ENCODE measurements at places on chromosomes 2 and 18.

GRCh38 chr2:104416339-104417000 lies 437.4 kb upstream of the POU3F3 start:
- no peak for DNase-seq

DNA sequence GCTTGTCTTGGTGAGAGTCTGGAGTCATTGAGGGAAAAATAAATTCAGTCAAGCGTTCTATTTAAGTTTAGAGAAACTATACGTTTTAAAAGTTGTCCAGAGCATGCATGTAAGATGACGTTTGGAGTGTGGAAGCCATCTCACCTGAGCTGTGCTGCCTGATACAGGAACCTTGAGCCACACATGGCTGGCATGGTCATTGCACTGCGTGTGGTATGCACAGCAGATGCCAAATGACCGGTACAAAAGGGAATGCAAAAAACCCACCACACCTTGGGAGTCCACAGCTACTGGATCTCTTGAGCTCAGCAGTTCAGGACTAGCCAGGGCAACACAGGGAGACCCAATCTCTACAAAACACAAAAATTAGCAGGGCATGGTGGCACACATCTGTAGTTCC lies 4.3 kb downstream of the MZT2B start:
- DNase-seq, result no peak

GRCh38 chr2:171034315-171034714 lies 105.3 kb downstream of the GORASP2 start:
- DNase-seq, result no peak

- DNase-seq, result no peak
These were observed 286.1 kb downstream of the SOX11 start for GRCh38 chr2:5978131-5978751.

GRCh38 chr18:50816419-50817166 lies 3.2 kb downstream of the MRO start:
- no peak for DNase-seq

GRCh38 chr18:47795434-47795814 lies 135.0 kb downstream of the SMAD2 start:
- no peak for DNase-seq

- DNase-seq, result no peak
These were observed 77.2 kb upstream of the NDUFV2 start for GRCh38 chr18:9025091-9025838.

GRCh38 chr2:178275600-178275999 lies 81.3 kb downstream of the OSBPL6 start:
- no peak for DNase-seq

DNA sequence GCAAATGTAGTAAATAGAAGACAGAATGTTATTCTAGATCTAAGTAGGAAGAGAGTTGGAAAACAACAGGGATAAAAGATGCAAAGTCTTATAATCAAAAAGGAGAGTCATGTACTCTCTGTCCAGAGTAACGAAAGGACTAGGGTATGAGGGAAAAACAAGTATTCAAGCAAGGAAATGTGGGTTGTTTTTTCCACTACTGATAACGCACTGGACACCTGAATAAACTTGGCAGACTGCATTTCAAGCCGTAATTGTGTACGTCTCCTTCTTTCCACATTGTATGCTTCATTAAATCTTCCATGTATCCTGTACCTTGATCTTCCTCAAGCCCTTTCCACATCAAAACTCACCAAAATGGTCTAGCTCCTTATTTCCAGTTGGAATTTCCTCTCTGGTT lies 420.6 kb downstream of the ZEB2 start:
- no peak for DNase-seq

DNA sequence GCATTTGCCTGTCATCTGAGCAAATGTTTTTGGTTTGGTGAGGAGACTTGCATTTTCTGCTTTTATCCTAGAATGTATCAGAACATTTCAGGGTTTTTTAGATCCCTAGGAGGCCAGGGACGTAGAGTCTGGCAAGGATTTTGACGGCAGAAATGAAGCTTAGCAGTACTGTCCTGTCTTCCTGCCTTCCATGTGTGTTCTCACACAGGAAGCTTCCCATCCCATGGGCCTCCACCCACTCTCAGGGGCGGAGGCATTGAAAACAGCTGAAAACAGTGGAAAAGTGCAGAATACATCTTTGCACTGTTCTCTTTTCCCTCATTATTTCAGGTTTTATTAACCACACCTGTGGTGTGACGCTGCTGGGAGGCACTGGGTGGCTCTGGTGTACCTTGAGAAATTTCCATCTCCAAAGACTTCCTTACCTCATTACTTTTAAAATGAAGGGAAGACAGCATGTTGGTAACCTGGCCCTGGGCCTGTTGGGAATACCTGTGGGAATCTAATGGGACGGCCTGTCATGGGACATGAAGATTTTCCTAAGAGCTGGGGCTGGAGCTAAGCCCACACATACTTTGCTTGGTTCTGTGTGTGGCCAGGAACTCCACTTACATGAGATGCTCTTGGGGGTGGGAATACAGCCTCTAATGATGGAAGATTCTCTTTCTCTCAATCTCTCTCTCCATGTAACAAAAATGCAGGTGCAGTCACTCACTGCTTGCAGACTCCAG lies 20.5 kb downstream of the PCARE start:
- no peak for DNase-seq

- no peak for DNase-seq
These were observed 23.3 kb downstream of the SLC14A2 start for GRCh38 chr18:45638544-45638943.

DNA sequence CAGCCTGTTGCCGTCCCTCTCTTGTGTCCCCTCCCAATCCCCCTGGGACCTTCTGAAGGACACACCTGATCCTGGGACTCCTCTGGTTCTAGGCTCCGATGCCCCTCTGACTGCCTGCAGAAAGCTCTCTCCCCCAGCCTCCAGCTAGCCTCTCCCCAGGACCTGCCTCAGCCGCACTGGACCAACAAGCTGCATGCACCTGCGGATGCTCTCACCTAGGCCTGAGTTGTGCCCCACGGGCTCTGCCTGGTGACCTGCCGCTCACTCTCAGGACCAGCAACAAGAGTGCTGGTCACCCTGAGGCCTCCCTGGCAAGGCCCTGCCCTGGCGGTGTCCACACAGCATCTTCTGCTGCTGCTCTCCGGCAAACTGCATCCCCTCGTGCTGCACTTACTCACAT lies 63.0 kb downstream of the EIPR1 start:
- no peak for DNase-seq

DNA sequence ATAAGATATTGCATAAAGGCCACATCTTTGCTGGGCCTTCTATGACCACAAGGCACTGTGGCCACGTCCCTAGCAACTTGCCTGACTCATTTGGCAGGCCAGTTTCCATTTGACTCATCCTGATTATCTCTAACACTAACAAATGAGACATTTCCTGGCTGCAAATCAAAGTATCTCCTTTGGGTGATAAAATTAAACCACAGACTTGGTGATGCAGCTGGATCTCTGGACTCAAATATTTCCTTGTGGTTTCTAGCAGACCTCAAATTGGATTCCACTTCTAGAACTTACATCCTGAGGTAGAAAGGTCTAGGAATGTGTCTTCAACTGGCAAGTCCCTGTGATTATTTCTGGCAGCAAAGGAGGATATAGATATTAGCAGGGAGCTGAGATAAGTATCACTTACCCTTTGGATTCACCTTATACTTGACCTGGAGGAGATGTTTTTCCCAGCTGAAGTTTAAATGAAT lies 167.9 kb upstream of the NXPH2 start:
- DNase-seq, result no peak

DNA sequence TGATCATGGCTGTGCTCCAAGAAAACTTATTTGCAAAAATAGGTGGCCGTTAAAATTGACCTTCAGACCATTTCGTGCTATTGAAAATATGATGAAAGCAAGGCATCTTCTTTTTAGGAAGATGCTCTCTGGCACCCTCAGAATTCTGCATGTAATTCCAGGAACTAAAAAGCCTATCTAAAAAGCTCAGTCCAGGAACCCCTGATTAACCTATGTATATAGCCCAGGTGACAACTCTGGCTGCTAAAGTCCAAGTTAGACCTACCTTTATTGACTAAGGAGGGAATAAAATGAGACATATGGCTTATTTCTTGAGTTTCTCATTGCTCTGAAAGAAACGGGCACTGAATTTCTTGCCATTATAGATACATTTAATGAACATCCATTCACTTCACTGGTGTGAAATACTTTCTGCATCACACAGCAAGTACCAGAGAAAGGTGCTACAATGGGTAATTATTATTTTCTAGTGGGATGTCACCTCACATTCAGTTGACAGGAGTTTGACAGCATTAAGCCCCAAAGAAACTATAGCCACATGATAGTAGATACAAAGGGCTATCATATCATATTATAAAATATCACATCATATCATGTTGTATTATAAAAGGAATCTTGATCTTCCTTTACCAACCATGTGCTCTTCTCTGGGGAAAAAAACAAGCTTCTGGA lies 83.8 kb downstream of the EPHA4 start:
- no peak for DNase-seq

DNA sequence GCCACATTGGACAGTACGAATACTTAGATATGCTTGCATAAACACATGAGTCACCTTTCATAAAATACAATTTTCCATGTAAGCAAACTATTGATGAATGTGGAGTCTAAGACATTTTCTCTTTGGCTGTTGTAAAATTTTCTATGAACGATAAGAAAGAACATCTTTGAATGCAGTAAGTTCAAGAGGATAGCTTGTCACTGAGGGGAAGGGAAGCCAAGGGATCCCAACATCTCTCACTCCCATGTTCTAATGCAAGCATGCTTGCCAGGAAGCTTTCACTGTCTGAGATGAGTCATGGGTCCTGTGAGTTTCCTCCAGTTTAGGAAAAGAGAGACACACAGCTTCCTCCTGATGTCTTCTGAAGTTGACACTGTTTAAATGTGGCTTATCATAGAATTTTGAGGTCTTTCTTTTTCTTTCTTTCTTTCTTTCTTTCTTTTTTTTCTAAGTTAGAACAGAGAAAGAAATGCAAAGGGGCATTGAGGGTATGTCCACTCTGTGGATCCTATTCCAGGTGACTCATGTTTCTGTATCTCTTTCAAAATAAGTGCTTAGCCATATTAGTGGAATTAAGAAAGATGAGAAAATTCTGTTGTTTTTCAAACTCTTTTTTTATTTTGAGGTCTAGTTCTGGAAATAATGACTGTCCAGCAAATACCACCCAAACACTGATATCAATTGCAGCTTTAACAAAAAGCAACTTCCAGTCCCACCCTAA lies 146.6 kb downstream of the RDH14 start:
- no peak for DNase-seq

DNA sequence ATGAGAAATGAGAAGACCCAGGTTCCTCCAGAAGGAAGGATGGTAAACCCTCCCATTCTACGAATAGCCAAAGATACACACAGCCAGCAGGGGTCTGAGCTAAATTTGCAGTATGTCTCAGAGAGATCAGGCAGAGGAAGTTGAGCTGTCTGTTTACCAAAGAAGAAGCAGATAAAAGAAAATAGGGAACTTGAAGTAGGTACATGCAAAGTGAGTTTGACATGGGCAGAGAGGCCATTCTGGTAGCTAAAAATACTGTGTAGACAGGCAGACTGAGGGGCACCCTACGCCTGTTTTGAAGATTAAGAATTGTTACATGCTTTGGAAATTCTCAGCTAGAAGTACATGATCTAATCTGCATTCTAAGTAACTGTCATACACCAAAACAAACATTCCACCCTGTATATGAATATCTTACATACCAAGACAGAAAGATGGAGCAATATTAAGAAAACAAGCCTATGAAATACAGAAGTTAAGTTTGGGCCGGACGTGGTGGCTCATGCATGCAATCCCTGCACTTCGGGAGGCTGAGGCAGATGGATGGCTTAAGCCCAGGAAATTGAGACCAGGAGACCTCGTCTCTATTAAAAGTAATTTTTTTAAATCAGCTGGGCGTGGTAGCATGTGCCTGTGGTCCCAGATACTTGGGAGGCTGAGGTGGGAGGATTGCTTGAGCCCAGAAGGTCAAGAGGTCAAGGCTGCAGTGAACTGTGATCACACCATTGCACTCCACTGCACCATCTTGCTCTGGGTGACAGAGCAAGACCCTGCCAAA lies 157.9 kb downstream of the ANKRD44 start:
- no peak for DNase-seq

DNA sequence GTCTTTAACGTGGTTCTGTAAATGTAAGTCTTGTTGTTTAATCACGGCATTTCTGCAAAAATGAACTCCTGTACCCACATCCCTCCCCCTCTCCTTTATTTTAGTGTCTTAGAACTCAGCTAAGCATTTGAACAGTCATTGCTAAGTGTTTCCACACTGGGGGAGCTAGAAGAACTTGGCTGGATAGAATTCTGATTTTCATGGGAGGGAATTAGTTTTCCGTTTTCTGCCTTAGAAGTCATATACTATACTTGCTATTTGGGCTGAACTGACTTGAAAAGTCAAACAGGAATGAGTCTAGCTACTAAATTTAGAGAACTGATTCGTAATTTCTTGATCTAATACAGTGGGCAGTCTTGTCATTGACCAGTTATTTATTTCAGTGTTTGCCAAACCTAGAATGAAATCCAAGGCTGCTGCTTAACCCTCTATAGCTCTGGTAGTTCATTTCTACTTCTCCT lies 61.1 kb downstream of the FMNL2 start:
- no peak for DNase-seq

GRCh38 chr2:85503851-85504777 lies 34.9 kb upstream of the MAT2A start:
- no peak for DNase-seq

GRCh38 chr18:37639846-37640245 lies 74.2 kb upstream of the CELF4 start:
- no peak for DNase-seq

DNA sequence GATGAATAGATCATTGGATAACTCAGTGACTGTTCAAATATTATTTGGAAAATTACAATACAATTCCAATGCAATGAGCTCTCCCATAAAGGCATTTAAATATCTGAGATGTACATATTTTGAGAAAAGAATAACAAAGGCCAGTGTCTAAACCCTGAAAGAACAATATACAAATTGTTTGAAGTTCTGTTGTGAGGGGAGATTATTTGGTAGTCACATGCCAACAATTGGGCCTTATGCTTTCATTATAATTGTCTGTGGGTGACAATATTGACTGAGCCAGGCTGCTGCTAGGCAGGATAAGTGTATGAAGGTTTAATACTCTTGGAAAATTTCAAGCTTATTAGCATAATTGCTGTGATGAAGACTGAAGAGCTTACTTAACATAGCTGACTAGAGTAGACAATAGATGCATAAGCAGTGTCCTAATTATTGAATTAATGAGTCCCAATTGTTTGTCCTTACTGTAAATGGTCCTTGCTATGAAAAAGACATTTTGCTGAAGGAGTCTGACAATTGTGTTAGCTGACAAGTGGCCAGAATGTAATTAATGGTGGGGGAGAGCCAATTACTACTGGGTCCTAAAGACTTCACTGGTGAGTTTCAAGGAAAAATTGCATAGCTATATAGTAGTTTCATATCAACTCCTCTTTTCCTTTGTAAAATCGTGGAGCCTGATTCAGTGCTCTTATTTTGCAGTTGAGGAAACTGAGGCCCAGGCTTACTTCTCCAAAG lies 5.0 kb upstream of the SMAD2 start:
- DNase-seq, result no peak

- DNase-seq, result no peak
These were observed 187.5 kb upstream of the DTNA start for GRCh38 chr18:34522603-34523002.

Measured in activated CD4-positive, alpha-beta T cell treated with anti-CD3 and anti-CD28 coated beads for 24 hours (primary cell).